Activated CD8-positive, alpha-beta memory T cell treated with anti-CD3 and anti-CD28 coated beads for 48 hours (primary cell): ENCODE measurements at places on chromosomes 13 and 19.

GRCh38 chr13:105030851-105031250, 1504.6 kb downstream of the EFNB2 start:
- DNase-seq: no peak

DNA sequence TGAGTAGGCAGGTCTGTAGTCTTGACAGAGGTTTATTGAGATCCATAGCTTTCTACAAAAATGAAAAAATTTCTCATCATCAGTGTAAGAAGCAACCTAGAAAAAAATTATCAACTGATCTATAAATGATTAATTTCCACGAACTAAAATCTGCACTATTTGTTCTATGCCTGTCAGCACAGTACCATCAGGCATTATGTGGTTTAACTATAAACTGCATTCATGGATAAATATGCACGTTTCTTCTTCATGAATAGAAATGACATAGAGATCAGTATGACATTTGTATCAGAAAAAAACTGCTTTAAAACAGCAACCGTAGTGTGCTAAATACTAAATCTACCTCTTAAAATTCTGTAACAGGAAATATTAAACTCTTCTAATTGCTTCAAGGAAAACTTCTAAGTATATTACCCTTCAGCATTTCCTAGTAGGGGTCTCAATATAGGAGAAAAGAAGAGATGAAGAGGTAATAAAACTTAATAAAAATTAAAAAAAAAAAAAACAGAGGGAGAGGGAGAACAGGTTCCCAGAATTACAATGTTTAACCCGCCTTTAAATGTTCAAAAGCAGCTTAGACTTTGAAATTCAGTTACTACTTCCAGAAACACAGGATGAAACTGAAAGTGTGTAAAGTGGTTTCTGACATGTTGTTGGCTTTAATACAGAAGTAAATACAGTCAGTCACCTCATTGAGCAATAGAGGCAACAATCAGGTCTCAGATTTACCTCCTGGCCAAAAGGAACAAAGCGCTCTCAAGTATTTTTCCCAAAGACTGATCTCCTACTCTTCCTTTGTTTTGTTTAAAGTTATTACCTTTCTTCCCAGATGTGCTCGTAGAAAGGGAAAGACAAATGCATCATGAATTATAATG, 144.4 kb downstream of the DIAPH3 start:
- no peak for DNase-seq

- no peak for DNase-seq
Measured at GRCh38 chr19:12698138-12698537, 1.7 kb upstream of the FBXW9 start.

DNA sequence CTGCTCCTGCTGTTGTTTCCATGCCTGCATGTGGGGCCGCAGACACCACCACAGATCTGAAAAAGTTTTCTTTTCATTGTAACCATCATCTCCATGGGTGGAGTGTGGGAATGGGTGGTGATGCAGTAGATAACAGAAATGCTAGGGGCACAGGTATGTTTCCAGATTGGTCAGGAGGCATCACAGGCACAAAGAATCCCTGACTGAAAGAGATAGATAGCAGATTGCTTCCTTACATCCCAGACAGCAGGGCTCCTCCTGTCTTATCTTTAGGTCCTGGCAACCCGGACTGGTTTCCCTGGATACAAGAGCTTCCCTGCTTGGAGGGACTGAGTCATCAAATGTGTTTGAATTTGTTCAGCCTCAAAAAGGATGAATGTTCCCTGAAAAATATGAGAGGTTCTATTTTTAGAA, 1937.6 kb downstream of the PCDH9 start:
- DNase-seq: no peak

DNA sequence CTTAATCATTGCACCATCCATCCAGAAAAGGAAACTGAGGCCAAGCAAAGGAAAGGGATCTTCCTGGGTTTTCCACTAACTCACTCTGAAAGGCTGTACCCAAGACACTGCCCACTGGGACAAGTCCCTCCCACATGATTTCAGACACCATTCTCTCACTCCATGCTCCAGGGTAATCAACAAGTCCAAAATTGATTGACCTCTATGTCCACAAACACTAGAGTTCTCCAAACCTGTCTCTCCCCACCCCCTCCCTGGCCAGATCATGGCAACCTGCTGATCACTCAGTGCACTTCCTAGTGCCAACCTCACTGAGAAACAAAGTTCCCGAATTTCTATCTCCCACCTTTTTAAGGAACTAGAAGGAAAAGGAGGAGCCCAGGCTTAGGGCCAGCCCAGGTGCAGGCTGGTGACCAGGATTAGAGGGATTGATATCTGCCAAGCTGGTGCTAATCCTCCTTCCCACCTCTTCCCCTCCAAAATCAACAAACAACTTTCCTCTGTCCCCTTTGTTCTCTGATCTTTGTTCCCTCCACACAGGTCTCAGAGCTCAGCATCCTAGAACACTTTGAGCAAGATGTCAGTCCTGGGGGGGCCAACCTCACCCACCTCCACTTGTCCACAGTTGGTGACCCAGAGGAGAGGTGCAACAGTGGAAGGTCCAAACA, 2.4 kb upstream of the CYP2A13 start:
- DNase-seq: no peak

DNA sequence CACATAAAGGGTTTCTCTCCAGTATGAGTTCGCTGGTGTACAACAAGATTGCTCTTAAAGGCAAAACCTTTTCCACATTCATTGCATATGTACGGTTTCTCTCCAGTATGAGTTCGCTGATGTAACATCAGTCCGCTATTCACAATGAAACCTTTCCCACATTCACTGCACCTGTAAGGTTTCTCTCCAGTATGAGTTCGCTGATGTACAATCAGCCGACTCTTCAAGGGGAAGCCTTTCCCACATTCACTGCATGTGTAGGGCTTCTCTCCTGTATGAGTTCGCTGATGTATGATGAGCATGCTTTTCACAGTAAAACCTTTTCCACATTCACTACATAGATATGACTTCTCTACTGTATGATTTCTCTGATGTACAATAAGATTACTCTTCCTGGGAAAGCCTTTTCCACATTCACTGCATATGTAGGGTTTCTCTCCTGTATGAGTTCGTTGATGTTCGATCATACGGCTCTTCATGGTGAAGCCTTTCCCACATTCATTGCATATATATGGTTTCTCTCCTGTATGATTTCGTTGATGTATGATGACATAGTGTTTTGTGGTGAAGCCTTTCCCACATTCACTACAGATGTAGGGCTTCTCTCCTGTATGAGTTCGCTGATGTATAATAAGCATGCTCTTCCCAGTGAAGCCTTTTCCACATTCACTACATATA, 6.0 kb upstream of the ZNF614 start:
- DNase-seq: no peak

GRCh38 chr19:45613926-45614725, 12.1 kb upstream of the GPR4 start:
- DNase-seq: no peak

- DNase-seq: no peak
Measured at GRCh38 chr13:77548095-77548494, 12.6 kb downstream of the SCEL start.

GRCh38 chr13:51629491-51630287, 45.4 kb downstream of the WDFY2 start:
- DNase-seq: no peak

DNA sequence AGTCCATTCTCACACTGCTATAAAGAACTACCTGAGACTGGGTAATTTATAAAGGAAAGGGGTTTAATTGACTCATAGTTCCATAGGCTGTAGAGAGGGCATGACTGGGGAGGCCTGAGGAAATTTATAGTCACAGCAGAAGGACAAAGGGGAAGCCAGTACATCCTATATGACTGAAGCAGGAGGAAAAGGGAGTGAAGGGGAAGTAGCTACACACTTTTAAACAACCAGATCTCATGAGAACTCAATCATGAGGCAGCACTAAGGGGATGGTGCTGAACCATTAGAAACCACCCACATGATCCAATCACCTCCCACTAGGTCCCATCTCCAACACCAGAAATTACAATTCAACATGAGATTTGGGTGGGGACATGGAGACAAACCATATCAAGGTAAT, 209.1 kb downstream of the DIAPH3 start:
- no peak for DNase-seq

- peak; percentile 6 for DNase-seq
Measured at GRCh38 chr19:51777570-51778462, 16.8 kb downstream of the FPR2 start.

- no peak for DNase-seq
Measured at GRCh38 chr13:112741835-112742570, 52.2 kb downstream of the ATP11A start.
